ENCODE measurements at places on chromosomes 3 and 15.

GRCh38 chr15:90497376-90497775 lies 32.3 kb upstream of the CRTC3 start:
- DNase-seq: no peak

- no peak for DNase-seq
Measured at GRCh38 chr15:38066612-38067011, 132.2 kb downstream of the TMCO5A start.

DNA sequence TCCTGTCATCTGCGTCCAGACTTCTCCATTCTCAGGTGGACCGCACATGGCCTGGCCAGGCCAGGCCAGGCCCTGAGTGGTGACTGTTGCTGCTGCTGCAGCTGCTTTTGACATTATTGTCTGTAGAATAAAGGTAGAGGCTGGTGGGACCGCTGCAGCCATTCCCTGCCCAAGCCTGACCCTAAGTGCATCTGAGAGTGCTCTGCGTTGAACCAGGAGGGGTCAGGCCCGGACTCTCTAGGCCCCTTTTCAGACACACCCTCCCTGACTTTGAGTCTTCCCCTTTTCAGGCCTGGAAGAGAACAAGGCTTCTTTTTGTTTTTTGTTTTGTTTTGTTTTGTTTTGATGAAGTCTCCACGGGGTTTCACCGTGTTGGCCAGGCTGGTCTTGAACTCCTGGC lies 54.6 kb upstream of the FLNB start:
- DNase-seq: no peak

GRCh38 chr3:100081311-100081710 lies 33.0 kb downstream of the FILIP1L start:
- DNase-seq: no peak

- DNase-seq: no peak
Measured at GRCh38 chr3:70620956-70621355, 308.5 kb upstream of the MDFIC2 start.

GRCh38 chr15:81296673-81297072 lies 27.3 kb downstream of the STARD5 start:
- DNase-seq: no peak

DNA sequence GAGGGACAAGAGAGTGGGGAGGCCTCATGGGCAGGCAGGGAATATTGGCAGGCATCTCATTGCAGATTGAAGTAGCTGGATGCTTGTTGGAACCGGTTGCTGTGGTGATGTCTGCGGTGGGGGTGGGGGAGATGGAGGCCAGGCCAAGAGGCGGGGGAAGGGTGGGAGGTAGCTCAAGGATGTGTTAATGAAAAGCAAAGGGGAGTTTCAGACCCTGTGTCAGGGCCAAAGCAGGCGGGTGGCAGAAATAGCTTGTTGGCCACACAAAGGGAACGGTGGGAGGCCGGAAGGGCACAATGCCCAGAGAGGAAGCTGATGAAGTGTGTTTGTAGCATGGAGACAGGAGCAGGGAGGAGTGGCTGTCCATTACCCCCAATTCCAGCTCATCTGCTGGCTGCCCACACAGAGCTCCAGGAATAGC lies 28.0 kb downstream of the CCDC33 start:
- DNase-seq: no peak

- no peak for DNase-seq
Measured at GRCh38 chr3:9169956-9170850, 79.2 kb downstream of the SRGAP3 start.

- DNase-seq: no peak
Measured at GRCh38 chr15:34358367-34358766, 8.6 kb downstream of the LPCAT4 start.

DNA sequence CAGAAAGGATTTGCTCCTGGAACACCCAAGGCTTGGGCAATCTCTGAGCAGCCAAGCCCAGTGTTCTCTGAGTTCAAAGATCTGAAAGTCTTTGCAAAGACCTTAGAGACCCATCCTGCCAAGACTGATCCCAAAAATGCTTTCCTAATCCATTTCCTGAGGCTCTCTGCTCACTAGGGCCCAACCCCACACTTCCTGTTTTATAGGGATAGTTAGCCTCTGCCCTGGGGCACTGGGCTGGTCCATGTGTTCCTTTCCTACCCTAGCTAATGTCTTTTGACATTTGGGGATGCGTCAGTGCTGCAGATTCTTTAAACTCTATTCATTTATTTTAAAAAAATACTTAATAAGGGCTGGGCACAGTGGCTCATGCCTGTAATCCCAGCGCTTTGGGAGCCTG lies 372.7 kb downstream of the ROBO2 start:
- DNase-seq: no peak

DNA sequence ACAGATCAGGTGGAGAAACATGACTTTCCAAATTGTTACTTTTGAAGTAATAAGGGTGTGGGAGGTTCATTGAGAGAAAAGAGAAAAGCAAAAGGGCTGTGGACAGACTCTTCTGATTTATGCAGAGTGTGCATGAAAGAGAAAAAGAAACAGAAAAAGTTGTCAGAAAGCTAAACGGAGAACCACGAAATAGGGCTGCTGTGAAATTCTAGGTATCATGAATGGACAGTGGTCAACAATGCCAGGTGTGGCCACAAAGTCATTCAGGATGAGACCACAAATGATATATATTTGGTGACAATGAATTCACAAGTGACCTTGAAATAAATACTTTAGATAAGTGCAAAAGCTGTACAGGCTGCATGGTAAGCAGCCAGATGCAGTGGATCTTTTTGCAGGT lies 170.1 kb downstream of the IL5RA start:
- no peak for DNase-seq

DNA sequence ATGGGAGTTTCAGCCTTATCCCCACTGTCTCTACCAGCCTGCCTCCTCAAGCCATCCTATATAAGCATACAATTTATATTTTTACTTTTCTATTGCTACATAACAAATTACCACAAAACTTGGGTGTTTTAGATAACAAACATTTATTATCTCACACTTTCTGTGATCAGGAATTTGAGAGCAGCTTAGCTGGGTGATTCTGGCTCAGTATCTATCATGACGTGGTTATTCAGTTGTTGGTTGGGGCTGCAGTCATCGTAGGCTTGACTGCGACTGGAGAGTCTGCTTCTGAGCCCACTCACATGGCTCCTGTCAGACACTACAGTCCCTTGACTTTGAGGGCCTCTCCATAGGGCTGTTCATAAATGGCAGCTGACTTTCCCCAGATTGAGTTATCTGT lies 20.7 kb downstream of the PARP15 start:
- no peak for DNase-seq

GRCh38 chr3:134040066-134040465 lies 10.3 kb upstream of the SLCO2A1 start:
- no peak for DNase-seq

DNA sequence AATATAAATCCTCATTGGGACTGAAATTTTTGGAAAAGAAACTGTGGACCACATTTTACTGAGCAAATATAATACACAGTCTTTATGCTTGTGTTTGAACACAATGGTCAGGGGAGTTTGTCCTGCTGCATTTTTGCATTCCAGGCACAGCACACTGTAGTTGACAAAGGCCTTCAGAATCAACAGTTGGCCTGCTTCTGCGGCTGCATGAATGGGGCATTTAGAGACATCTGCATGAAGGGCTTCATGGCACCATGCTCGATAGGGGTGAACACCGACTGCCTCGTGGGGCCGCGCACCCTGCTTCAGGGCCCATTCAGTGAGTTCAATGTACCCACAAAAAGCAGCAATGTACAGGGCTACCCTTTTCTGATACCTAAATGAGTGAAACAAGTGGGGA lies 15.4 kb upstream of the COMMD2 start:
- DNase-seq: peak; percentile 87

DNA sequence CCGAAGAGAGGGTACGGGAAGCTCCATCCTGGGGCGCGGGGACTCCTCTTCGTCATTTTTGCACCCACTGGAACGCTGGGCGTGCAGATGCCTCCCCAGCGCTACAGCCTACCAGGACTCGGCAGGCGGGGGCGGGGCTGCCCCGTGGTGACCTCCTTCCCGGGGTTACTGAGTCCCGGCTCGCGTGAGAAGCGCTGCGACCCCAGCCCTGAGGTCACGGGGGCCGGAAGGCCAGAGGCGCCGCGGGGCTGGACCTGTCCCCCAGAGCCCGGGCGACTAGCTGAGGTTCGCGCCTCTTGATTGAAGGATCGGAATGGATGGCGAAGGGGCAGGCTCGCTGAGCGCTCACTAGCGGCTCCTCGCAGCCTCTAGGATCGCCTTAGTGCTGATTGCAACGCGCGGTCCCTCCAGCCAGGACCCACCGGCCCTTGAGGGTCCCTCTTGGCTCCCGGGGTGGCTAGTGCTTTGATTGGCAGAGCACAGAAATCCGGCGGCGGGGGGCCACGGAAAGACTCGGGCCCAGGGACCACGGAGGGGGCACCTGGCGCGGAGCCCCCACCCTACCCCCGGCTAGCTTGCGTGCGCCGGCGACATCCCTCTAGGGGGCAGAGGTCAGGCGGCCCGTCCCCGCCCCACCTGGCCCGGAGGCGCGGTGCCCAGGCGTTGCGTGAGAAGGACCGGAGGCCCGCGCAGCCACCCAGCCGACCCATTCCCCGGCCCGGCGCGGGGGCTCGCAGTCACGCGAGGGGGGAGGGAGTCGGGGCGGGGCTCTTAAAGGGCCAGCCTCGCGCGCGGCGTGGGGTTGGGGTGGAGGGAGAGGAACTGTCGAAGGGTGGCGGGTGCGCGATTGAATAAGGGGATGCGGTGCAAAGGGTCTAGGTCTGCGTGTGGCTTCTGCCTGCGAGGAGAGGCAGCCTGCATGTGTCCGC lies 781 bp upstream of the CYP1A1 start:
- DNase-seq: no peak

DNA sequence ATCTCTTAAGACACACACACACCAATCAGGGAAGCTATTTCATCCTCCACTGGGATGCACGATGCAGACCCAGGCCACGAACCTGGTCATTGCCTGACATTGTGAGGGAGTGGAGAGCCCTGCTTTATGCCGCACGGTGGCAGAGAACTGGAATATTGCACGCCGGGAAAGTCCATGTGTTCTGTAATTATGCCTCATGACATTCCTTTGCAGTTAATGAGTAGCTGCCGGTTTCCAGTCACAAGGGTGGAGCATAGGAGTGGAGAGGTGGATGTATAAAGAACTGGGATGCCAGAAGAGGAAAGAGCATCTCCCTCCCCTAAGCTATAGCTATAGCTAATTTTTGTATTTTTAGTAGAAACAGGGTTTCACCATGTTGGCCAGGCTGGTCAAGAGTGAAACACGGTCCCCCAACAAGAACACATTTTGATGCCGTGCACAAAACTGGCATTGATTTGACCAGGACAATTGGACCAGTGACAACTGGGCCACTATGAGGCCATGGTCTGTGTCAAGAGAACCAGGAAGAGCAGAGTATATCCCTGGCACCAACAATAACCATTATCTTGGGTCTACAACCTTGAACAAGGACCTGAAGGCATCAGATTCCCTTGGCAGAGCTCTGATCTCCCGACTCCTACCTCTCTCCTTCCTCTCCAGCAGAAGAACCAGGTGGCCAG lies 51.4 kb downstream of the SH3BP5 start:
- no peak for DNase-seq

DNA sequence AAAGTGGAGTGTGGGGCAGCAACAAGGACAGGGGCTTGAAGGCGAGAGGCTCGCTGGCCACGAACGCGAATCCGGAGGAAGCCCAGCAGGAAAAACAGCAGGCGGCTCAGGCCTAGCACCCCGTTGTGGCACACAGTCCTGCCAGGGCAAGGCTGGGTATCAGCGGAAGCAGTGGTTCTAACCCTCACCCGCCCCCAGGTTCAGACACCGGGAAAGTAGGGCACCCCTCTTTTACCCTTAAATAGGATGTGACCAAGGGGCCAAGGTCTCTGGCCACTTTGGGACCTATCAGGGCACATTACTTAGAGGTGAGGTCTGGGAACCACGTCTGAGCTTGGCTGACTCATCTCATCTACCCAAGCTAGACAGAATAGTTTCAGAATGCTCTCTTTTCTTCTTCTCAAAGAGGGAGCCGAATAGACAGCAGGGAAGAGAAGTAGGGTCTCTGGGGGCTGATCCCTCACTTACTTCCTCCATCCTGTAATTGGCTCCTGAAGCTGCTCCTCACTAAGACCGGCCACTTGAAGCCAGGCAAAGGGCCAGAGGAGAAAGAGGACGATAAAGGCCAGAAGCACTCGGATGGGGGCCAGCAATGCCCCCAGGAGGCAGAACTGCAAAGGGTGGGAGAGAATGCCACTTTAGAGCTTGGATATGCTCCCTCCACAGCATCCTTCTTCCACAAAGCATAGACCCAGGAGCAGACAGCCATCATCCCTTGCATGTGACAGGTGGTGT lies 1.7 kb downstream of the LPCAT4 start:
- no peak for DNase-seq

DNA sequence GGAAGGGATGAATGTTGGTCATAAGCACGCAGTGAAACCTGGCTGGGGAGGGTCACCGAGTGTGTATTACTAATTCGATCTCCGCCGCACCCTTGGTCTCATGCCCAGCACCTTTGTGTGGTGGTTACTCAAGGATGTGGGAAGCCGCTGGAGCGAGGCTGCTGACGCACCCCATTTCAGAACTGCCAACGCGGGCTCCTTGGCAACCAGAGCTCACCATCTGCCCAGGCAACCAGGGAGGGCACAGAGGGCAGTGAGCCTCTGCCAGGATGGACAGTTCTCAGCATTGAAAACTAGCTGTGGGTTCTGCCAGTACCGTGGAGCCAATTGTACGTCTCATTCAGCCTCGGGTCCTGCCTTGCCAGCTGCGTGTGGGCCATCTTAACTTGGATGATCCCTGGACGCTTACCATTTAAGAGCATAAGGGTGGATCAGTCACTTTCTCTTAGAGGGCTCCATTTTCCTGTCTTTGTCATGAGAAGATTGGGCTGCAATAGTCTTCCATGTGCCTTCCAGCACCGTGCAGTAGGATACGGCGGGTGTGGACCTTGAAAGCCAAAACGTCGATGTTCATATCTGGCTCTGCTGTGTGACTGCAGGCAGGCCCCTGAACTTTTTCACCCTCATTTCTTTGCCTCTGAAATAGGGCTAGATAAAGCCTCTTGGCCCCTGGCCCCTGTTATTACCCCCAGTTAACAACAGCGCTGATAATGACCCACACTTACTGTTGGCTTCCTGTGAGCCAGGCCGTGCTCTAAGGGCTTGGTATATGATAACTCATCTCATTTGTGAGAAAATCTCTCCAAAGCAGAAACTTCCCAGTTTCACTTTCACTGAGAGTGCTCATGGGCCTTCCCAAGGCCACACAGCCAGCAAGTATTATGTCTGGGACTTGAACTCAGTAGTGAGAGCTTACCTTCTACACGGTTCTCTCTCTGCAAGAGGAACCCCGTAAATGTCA lies 238.8 kb downstream of the OPA1 start:
- DNase-seq: peak; percentile 80

DNA sequence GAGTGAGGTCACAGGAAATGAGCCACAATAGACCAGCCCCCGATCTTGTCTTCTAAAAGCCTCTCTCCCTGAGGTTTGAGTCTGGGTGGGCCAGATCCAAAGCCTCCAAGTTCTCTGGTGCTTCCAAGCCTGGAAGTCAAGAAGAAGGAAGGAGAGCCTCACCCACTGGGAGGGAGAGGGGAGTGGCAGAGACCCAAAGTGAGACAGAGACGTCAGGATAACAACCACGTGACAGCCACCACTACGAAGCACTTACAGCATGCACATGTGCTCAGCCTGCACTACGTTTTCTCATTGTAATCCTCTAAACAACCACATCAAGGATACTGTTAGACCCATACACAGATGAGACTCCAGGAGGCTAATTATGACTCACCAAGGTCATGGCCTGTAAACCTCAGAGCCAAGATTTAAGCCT lies 197.3 kb upstream of the LINGO1 start:
- no peak for DNase-seq

- DNase-seq: no peak
Measured at GRCh38 chr3:69113536-69113935, 8.9 kb downstream of the LMOD3 start.
